AG20443 (cell line): ENCODE measurements at places on chromosomes 7 and 10.

- DNase-seq = no peak
Observed at GRCh38 chr10:12949248-12949647, 52.3 kb downstream of the CCDC3 start.

DNA sequence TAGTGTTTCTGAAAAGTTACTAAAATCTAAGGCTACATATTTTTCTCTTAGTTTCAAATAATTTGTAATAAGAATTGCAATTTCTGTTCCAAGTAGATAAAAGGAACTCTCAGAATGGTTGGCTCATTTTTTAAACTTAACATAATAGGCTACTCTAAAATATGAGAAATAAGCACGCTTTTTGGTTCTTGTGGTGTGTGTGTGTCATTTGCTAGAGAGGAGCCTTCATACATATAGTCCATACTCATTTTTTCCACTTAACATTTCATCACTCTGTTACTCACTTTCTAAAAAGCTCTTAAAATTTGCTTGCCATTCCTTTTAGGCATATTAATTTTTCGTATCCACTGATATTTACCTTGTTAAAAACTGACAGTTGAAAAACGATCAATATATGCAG, 74.0 kb upstream of the VWDE start:
- no peak for DNase-seq

DNA sequence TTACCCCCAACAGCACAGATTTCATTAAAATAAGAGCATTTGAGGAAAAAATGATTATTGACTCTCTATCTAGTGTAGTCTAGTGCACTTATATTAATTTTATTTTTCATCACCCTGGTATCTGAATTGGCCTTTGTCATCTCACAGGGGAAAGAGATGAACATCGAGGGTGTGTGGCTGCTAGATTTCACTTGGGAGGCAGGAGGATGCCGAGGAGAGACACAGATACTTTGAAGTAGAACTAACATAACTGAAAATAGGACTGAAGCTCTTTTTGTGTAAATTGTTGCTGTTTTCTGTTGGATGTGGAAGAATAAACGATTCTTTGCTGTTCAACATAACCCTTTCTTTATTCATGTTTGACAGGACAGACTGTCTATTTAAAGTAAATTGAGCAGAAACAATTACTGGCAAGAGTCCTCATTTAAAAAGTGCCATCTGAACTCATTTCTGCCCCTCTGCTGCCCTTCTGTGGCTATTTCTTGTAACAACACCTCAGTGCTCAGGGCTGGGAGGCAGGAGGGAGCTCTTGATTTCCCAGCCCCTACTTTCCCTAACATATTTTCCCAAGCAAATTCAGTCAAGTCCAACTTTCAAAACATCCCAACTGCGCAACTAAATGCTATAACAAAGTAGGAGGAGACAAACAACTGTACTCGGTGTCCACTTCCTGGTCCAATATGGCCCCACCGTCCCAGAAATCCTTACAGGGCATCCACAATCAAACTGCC, 15.6 kb downstream of the LYZL1 start:
- peak; percentile 84 for DNase-seq

DNA sequence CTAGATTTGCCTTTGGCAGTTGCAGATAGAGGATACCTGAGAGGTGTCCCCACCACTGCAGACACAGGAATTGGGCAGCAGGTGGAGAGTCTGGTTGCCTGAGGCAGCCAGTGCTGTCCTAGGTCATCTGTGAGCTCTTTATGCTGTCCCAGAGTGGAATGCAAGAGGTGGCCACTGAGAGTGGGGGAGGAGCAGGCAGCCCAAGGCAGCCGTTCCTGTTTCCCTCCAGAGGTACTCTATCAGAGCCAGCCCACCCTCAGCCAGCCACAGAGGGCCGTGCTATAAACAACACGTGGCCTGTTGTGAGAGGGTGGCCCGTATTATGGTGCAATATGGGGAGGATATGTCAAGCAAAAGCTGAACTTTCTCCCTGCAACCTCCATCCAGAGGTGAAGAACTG, 8.5 kb downstream of the LRRC18 start:
- no peak for DNase-seq

DNA sequence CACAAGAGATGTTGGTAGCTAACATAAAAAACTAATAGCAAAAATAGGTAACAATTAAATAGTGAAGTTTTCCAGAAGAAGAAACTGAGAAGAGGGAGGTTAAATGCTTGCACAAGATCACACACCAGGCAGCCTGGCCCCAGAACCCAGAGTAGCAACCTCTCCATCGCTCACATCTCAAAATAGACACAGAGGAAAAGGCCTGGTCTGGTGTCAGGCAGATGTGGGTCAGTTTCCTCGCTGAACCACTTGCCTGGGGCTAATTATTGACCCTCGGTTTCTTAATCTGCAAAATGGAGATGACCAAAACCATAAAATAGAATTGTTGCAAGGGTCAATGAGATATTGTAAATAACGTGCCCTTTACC, 44.5 kb upstream of the STK17A start:
- no peak for DNase-seq

- DNase-seq = no peak
Observed at GRCh38 chr10:59888781-59889435, 17.4 kb downstream of the CCDC6 start.

GRCh38 chr7:31114593-31115343, 62.7 kb downstream of the ADCYAP1R1 start:
- DNase-seq = peak; percentile 47

DNA sequence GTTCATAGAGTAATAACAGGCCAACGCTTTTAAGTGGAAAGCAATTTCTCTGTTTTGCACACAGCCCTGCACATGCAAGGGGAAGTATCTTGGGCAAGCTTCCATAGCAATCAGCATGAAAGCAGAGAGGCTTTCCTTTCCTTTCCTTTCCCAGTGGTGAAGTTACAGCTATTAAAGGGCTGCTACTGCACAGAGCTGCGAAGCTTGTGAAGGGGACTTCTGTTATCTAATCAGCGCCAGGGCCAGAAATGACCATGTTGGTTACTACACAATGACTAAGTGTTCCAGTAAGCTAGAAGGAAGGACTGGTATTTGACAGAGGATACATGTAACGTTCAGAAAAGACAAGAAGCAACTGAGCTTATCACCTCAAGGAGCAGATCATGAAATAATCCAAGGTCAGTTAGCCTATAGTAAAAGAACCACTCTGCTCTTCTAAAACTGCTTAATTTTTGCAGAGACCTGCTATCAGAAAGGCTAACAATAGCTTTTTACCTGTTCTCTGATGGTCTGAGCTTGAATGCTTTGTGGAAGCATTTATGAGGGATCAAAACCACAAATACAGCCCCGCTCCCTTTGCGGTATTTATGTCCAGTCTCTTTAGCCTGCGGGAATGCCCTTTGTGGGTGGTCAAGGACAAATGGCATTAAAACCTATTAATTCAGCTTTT, 45.9 kb downstream of the SGMS1 start:
- no peak for DNase-seq

DNA sequence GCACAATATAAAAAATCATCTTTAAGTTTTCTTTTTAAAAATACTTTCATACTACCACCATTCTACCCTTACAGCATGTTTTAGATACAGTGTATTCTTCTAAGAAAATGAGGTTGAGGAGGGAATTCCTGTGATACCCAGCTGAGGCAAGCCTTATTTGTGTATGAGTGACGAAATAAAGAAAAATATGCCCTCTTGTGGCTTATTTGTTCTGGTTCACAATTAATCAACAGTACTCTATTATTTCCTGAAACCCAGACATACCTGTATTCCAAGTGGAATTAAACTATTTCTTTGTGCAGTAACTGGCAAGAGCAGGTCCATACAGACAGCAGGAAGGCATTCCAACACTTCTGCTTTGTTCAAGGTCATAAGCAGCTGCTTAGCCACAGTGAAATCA, 4.5 kb upstream of the SEMA3D start:
- peak; percentile 49 for DNase-seq

GRCh38 chr10:60048091-60048501, 141.7 kb upstream of the CCDC6 start:
- peak; percentile 17 for DNase-seq

DNA sequence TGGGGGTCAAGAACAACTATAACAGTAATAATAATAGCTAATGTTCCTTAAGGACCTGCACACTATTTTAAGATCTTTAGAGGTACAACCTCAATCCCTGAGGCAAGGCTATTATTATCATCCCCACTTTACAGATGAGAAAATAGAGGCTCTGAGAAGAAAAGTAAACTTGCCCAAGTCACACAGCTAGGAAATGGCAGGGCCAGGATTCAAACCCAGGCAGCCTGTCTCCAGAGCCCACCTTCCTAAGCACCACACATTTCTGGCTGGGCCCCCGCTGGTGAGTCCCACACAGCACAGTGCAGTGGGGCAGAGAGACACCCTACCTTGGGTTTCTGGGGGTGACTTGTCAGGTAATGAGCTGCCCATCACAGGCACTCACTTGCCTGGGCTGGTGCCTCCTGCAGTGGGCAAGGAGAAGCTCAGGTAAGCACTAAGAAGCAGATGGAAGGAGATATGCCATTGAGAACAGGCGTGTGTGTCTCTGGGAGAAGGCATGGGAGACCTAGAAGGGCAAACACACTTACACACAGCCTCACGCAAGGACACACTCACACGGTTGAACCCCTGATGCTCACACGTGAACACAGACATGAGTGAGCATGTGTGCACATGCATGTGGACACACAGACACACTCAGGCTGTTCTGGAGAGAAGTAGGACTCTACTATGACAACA, 104.4 kb upstream of the ZMIZ1 start:
- DNase-seq = no peak

DNA sequence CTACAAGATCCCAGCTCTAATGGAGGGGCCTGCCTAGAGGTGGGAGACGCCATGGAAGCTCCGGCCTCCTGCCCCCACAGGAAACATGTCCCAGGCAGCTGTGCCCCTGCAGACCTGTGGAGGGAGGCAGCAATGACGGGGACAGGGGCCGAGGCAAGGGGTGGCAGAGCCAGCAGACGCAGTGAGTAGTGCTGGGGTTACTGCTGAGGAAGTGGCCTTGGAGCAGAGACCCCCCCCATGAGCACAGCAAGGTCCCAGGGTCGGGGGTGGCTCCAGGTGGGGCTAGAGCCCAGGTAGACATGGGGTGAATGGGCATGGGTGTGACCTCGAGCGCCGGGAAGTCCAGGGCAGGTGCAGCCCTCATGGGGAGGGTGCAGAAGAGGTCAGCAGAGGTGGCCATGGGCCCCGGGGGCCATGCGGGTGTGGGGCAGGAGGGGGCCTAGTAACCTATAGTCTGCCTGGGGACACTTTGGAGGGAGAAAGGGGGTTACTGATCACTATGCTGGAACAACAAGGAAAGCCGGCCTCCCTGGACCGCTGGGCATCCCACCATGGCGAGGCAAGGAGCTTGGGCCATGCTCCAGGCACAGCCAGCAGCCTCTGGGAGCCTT, 45.5 kb downstream of the JAKMIP3 start:
- no peak for DNase-seq

- peak; percentile 13 for DNase-seq
Observed at GRCh38 chr7:107014387-107015023, 30.0 kb upstream of the PRKAR2B start.

DNA sequence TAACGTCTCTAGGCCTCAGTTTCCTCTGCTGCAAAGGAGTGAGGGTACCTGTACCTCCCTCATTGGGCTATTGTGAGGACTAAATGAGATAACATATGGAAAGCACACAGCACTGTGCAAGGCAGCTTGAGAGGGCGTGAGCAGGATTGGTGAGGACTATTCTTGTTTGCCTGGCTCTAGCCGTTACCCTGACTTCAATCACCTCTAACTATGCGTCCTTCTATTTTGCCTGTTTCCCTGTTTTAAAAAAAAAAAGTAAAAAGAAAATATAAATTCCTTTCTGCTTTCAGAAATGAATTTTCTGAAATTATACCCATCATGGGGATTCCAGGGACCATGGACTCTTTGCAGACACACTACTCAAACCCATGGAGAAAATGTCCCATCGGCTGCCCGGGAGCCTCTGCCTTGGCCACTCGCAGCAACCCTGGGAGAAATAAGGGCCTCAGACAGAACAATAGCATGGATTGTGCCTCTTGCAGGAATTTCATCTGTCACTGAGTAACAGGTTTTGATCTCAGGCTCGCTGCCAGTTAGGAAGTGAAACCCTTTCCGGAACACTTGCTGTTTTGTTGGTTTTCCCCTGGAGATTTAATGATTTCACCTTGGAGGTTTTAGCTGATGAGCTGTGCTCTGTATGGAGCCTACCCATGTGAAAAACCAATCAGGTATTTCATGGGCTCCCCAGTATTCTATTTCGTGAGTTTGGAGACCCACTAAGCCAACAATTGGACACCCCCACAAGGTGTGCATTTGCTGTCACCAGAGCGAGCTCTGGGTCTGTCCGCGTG, 55.6 kb downstream of the STEAP1B start:
- no peak for DNase-seq

DNA sequence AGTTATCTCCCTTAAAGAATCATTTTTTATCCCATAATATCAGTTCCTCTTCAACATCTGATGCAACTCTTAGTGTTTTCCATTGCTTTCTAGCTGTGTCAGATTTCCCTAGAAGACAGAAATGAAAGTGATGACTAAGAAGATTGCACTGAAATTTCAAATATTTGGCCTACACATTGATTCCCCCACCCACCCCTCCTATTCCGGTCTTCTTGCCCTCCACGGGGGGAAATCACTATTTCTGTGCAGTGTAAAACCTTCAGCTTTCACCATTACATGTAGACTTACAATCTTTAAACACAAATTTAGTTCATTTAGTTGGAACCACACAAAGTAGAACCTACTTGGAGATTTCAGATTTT, 63.7 kb upstream of the IL6 start:
- peak; percentile 51 for DNase-seq

GRCh38 chr10:113849946-113850345, 3.9 kb downstream of the DCLRE1A start:
- DNase-seq = no peak

DNA sequence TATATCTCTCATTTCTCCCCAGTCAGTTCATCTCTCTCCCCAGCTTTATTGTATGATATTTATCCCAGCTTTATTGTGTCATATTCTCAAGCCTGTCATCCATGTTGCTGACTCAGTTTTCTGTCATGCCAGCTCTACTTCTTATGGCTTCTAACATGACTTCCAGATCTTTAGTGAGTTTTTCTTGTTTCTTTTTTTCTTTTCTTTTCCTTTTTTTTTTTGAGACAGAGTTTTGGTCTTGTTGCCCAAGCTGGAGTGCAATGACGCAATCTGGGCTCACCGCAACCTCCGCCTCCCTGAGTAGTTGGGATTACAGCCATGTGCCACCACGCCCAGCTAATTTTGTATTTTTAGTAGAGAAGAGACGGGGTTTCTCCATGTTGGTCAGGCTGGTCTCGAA, 28.7 kb upstream of the CALU start:
- DNase-seq = no peak

GRCh38 chr10:77160679-77161078, 476.9 kb downstream of the KCNMA1 start:
- DNase-seq = peak; percentile 43

GRCh38 chr10:91420868-91421267, 10.7 kb downstream of the HECTD2 start:
- DNase-seq = peak; percentile 29

GRCh38 chr7:117802660-117803059, 70.6 kb downstream of the CTTNBP2 start:
- DNase-seq = no peak

- DNase-seq = peak; percentile 71
Observed at GRCh38 chr10:113007821-113008220, 57.8 kb downstream of the TCF7L2 start.
